H9 (cell line): ENCODE measurements at places on chromosomes 16 and 17. TPM values are rescaled to one million over a fixed set of nuclear protein-coding genes. Genes with fewer than 3 reads are reported as not detected.

The SLC2A4 gene
- total RNA-seq: 4.4 and 4.7 TPM in 2 replicates

The GPRC5C gene
- 15.2 and 15.5 TPM in 2 replicates for total RNA-seq

The ZFP3 gene
- total RNA-seq: 0.11 and 0.18 TPM in 2 replicates

The PLLP gene
- 1.8 and 2.0 TPM in 2 replicates for total RNA-seq

The MPP3 gene
- 5.7 and 6.9 TPM in 2 replicates for total RNA-seq

The CD79B gene
- total RNA-seq: 0.96 and 1.4 TPM in 2 replicates

The KAT2A gene
- total RNA-seq: 39.1 and 43.5 TPM in 2 replicates

The RAPGEFL1 gene
- total RNA-seq: 23.6 and 24.8 TPM in 2 replicates

DNA sequence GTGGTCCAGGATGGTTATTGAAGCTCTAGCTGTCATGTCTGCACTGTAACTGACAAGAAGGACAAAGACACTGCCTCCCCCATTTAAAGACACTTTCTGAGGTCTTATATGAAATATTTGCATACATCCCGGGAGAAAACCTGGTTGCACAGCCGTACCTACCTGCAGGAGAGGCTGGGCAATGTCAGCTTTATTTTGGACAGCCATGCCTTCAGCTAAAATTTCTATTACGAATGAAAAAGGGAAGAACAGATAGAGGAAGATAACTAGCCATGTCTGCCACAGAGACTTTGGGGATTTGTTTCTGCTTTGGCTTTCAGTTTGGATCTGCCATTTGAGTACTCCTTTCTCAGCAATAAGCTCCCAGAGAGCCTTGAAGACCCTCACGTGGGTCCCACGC is 19.0 kb downstream of the SLC7A6 start:
- DNase-seq: no peak

DNA sequence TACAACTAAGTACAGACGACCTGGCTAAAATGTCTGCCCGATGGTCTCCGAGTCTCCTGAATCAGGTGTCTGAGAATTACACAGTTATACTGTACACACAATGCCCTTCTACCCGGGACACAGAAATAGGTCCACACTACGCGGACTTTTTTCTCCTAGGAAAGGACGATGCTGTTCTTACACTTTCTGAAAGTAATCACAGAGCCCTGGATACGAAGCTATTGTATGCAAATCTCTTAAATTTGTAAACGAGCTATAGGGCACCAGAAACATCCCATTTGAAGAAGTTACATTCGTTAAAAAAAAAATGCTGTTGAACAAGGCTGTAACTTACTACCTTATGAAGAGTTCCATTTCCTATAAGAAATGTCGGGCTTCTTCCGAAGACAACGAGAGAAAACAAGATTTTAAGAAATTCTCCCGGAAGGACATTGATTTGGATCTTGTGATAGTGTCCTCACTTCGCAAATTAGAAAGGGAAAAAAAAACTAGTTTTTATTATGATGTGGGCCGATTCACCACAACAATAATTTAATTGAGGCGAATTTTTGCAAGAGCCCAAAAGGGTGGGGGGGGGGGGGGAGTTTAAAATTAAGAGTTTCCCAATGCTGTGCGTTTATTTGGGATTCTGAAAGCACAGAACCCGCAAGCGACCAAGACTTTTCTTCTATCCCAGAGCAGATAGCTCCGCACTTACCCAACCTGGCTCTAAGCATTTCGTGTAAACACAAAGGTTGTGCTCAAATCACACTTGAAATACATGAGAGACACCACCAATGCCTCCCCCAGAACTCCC is 1.5 kb upstream of the SOX9 start:
- no peak for DNase-seq

GRCh38 chr17:32672711-32673110 is 185.9 kb downstream of the CDK5R1 start:
- no peak for DNase-seq

- peak; percentile 53 for DNase-seq
Observed at GRCh38 chr17:75845933-75846691, 1.9 kb upstream of the UNC13D start.

DNA sequence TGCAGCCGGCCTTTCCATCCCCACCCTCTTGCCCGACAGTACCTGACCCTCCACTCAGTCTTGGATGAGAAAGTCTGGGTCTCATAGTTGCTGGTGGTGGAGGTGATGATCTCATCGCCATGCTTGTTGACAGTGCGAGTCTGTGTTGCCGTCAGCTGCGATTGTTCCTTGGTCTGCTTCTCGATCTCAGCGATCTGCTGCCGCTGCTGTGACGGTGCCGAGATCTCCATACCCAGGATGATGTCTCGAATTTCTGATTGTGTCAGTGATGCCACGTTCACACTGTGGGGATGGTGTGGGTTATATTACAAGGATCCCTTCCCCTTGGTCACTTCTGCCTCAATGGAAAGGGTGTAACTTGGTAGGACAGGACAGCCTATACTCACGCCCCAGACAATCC is 4.1 kb upstream of the RILP start:
- DNase-seq: no peak

DNA sequence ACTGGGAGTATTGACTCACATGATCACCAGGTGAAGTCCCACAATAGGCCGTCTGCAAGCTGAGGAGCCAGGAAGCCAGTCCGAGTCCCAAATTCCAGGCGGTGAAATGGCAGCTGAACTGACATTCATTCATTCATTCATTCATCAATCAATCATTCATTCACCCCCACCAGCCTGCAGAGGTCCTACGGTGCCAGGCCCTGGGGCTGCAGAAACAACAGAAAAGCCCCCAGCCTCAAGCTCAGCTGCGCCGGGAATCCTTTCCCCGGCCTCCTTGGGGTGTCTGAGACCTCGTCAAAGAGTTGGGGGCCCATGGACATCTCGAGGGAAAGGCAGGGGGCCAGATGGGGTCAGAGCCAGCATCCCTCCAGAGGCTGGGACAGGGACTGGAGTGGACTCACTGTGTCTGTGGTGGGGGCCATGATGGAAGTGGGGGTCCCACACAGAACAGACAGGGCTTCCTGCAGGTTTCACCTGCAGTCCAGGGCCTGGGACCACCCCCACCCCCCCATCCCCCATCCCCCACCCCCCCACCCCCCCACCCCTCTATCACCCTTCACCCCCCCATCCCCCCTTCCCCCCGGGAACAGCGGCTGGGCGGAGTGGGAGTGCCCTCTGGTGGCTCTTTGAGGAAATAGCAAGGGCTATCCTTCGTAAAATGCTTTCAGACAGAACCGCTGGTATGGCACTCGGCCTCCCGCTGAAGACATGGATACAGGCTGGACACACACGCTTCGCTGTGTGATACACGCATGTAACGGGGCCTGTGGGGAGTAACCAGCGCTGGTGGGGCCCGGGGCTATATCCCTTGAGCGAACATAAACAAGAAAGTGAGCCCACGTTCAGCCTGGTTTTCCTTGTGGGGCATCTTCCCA is 8.5 kb upstream of the ZC3H18 start:
- DNase-seq: peak; percentile 56

GRCh38 chr17:3951003-3951402 is 13.2 kb downstream of the ATP2A3 start:
- no peak for DNase-seq

DNA sequence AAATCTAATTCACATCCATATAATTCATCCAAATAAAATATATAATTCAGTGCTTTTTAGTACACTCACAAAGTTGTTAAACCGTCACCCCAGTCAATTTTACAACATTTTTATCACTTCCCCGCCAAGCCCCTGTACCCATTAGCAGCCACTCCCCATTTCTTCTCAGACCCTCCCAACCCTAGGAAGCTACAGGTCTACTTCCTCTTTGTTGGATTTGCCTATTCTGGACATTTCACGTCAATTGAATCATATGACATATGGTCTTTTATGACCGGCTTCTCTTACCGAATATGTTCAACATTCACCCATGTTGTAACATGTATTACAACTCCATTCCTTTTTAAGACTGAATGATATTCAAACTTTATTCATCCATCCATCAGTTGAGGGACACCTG is 19.9 kb upstream of the MLKL start:
- no peak for DNase-seq

DNA sequence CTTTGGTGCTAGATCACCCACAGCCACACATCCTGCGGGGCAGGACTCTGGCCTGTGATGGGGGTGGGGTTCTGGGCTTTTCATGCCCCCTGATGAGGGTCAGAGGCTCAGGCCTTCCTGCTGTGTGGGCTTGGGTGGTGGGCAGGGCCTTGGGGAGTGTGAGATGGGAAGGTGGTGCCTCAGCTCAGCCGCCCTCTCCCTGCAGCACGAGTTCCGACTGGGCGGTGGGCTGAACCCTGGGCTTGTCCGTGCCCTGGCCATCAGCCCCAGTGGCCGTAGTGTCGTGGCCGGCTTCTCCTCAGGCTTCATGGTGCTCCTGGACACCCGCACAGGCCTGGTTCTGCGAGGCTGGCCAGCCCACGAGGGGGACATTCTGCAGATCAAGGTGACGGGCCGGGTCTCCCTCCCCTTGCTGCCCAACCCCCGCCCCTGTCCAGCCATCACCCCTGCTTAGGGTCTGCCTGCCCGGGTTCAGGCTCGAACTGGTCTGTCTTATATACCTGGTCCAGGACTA is 6.8 kb upstream of the SERPINF2 start:
- DNase-seq: no peak

DNA sequence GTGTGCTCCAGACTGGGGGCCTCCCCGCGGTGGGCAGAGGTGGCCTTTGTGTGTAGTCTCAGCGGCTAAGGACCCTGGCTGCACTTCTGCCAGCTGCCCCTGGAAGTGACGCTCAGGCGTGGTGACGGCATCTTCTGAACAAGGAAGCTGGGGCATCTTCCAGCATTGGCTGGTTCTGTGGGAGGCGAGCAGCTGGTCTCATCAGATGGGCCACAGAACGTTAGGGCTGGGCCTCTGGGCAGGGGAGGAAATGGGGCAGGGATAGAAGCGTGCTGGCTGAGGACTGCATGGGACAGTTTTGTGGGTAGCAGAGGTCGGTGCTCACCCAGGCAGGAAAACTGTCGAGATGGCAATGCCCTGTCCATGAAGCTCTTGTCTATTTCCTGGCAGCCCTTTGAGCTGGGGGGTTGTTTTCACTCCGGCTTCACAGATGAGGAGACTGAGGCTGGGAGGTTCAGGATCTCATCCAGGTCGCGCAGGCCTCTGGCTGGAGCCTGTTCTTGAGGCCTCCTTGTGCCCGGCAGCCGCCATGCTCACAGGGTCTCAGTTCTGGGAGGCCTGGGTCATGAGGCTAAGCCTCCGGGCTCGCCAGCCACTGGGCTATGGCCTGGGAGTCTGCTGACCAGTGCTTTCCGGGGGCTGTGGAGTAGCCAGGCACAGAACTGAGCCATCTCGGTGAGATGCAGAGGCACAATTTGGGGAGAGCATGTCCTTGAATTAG is 16.3 kb downstream of the IRF8 start:
- DNase-seq: no peak

GRCh38 chr16:4935241-4935855 is 1.6 kb downstream of the PPL start:
- DNase-seq: no peak

GRCh38 chr16:69298261-69298660 is 12.9 kb upstream of the VPS4A start:
- no peak for DNase-seq

GRCh38 chr16:81740169-81740568 is 38.9 kb upstream of the PLCG2 start:
- DNase-seq: peak; percentile 88

DNA sequence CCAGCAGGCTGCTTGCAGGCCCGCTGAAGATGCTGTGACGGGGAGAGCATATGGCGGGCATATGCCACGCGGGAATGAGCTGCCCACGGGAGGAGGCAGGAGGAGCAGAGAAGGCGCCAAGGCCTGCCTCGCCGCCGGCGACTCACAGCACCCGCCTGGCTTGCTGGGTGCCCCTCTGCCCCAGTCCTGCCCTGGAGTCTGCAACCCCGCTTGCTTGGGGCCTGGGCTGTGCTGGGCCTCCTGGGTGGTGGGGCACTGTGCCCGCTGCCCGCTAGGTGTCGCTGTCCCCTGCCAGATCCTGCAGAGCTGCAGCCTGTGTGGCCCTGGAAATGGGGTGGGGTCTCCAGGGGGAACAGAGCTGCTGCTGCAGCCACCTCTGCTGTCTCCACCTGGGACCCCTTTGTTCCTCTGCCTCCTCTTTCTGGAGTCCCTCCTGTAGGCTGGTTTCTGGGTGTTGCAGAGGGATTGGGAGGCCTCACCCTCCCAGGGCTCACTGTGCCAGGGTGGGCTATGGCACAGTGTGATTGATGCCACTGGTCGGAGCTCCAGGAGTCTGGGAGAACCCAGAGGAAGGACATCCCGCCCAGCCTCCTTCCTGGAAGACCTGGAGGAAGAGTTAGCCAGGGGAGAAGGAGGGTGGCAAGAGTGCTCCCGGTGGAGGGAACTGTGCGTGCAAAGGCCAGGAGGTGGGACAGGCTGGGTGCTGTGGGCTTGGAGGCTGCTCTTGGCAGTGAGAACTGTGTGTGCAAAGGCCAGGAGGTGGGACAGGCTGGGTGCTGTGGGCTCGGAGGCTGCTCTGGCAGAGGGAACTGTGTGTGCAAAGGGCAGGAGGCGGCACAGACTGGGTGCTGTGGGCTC is 141.0 kb upstream of the CIBAR2 start:
- peak; percentile 82 for DNase-seq

DNA sequence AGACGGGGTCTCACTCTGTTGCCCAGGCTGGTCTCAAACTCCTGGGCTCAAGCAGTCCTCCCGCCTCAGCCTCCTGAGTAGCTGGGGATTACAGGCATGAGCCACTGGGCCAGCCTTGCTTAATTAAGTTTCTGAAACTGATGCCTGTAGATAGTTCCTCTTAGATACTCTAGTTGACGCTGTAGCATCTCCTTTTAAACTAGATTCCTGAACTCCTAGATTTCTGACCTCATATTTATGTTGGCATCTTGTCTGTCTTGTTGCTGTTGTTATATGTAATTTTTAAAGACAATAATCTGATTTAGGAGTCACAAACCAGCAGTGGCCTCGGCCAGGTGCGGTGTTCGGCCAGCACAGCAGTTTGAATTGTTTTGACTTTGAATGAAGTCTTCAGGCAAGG is 37.5 kb downstream of the DHRS7B start:
- no peak for DNase-seq

- DNase-seq: peak; percentile 78
Observed at GRCh38 chr17:4950075-4950745, 709 bp upstream of the ENO3 start.

GRCh38 chr17:48498164-48498850 is 32.5 kb downstream of the HOXB1 start:
- DNase-seq: no peak

- DNase-seq: no peak
Observed at GRCh38 chr17:13634021-13634420, 32.3 kb upstream of the HS3ST3A1 start.

- peak; percentile 84 for DNase-seq
Observed at GRCh38 chr16:87657621-87658192, 55.4 kb downstream of the JPH3 start.

DNA sequence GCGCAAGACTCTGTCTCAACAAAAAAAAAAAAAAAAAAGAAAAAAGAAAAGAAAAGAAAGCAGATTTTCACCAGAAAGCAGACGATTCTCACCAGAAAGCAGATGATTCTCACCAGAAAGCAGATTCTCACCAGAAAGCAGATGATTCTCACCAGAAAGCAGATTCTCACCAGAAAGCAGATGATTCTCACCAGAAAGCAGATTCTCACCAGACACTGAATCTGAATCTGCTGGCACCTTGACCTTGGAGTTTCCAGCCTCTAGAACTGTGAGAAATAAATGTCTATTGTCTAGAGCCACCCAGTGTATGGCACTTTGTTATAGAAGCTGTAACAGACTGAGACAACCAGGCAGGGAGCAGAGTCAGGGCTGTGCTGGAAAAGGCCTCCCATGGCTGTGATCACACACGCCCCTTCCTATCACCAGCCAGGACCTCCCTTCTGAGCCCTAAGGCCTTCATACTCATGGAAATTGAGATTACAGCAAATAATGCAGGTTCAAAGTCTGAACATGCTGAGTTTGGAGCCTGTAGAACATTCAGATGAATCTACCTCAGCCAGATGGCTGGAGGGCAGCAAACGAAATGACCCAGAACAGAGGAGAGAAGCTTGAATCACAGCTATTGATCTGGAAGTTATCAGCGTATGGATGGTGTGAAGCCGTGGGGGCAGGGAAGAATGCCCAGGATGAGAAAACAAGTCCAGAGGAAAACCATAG is 309.3 kb downstream of the SLC39A11 start:
- no peak for DNase-seq
